ENCODE measurements at places on chromosomes 7 and 10. TPM values are rescaled to one million over a fixed set of nuclear protein-coding genes. Genes with fewer than 3 reads are reported as not detected.

DNA sequence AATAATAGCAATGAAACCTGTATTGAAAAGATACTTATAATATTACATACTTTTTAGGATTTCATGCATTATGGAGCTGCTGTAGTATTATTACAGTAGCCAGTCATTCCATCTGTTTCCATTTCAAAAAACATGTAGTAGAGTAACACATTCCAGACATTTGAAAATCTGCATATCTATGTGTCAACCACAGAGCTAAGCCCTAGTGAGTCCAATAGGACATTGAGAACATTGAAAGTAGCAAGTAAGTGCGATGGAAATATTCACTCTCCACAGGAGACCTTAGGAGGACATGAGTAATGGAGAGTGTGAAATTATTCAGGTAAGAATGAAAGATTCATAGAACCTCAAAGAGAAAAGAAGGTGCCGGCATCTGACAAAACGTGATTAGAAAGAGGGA, 15.3 kb downstream of the NSMCE4A start:
- H3K36me3 ChIP-seq, result peaks cover 96% of the 10 kb centered on the region
- no peak overlapping the region for H3K27ac ChIP-seq
- DNase-seq, result no peak
- no peaks in the 10 kb centered on the region for H3K4me1 ChIP-seq
- H3K4me3 ChIP-seq, result no peak overlapping the region

The NPFFR1 gene
- total RNA-seq, result not detected

DNA sequence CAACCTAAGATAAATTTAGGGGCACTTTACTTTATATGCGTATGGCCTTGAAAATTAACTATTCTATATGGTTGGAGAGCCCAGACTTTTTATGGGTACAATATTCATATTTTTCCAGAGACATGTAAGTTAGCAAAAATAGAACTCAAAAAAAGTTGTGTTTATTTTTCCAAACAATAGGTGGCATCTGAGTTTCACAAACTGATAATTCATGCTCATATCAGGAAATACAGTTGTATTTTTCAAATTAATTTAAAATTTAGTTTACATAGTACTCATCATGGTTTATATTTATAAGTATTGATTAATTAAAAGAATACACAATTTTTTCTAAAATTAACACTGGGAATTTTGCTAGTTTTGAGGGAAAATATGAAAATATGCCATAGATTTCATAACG, 34.6 kb downstream of the ANKRD7 start:
- H3K4me3 ChIP-seq, result no peak overlapping the region
- no peaks in the 10 kb centered on the region for H3K36me3 ChIP-seq
- no peak overlapping the region for H3K27ac ChIP-seq

DNA sequence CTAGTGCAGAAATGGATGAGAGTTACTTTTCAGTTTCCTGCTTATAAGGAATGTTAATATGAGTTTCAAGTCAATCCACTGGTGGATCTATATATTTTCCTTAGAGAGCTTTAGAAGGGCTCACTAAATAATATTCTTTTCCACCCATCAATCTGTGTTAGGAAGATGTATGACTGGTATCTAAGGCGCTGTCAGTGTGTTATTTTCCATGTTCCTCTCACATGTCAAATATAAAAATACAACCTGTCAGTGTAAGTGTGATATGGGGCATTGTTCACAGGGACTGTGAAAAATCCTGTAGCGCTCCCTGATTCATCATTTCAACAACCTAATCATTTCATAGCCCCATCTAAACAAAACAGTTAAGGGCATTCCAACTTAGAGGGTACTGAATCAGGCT, 203.1 kb downstream of the TMEM26 start:
- DNase-seq, result no peak
- no peaks in the 10 kb centered on the region for H3K36me3 ChIP-seq
- H3K4me3 ChIP-seq, result no peak overlapping the region
- no peak overlapping the region for H3K27ac ChIP-seq
- no peaks in the 10 kb centered on the region for H3K27me3 ChIP-seq
- peaks cover 7% of the 10 kb centered on the region for H3K4me1 ChIP-seq

DNA sequence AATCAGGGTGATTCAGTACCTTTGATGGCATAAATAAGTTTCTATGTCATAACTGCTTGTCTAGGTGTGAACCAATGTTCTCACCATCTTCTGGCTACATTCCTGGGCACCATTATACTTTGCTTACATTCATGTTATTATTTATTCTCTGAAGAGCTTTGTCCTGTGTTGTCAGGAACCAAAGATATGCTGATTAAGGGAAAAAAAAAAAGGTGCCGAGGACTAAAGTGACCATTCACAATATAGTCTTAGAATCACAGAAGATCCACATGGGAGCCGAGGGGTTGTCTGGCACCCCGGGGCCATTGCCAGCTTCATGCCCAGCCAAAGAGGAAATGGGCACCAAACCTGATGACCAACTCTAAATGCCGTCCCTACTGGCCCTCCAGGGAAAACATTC, 329.2 kb upstream of the NFE2L3 start:
- DNase-seq, result no peak
- H3K4me1 ChIP-seq, result no peaks in the 10 kb centered on the region
- H3K27me3 ChIP-seq, result no peaks in the 10 kb centered on the region
- no peak overlapping the region for H3K4me3 ChIP-seq
- no peak overlapping the region for H3K27ac ChIP-seq

Measured in esophagus muscularis mucosa (tissue), 4 donors.